ENCODE measurements at places on chromosomes 2 and 18.

- DNase-seq: no peak
These were observed 126.0 kb downstream of the OSBPL1A start for GRCh38 chr18:24271381-24272228.

- DNase-seq: no peak
These were observed 51.1 kb upstream of the ZNF236 start for GRCh38 chr18:76771192-76771799.

- DNase-seq: peak; percentile 93
These were observed 252.6 kb downstream of the RND3 start for GRCh38 chr2:150234787-150235446.

- no peak for DNase-seq
These were observed 231.7 kb downstream of the PARD3B start for GRCh38 chr2:204776781-204777559.

- no peak for DNase-seq
These were observed 88.3 kb upstream of the SNTG2 start for GRCh38 chr2:862355-862687.

DNA sequence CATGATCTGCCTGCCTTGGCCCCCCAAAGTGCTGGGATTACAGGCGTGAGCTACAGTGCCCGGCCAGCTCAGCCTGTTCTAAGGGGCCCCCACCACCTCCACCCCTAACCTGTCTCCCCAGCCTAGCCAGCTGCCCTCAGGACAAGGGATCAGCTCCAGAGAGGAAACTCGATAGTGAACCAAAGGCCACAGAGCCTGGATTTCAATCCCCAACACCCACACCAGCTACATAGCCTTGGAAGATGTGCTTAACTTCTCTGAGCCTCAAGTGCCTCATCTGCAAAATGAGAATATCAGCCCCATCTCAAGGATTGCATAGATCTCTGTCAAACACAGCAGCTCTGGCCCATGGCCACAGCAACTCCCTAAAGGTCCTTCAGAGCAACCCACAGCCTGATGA lies 32.0 kb downstream of the BIN1 start:
- DNase-seq: no peak

DNA sequence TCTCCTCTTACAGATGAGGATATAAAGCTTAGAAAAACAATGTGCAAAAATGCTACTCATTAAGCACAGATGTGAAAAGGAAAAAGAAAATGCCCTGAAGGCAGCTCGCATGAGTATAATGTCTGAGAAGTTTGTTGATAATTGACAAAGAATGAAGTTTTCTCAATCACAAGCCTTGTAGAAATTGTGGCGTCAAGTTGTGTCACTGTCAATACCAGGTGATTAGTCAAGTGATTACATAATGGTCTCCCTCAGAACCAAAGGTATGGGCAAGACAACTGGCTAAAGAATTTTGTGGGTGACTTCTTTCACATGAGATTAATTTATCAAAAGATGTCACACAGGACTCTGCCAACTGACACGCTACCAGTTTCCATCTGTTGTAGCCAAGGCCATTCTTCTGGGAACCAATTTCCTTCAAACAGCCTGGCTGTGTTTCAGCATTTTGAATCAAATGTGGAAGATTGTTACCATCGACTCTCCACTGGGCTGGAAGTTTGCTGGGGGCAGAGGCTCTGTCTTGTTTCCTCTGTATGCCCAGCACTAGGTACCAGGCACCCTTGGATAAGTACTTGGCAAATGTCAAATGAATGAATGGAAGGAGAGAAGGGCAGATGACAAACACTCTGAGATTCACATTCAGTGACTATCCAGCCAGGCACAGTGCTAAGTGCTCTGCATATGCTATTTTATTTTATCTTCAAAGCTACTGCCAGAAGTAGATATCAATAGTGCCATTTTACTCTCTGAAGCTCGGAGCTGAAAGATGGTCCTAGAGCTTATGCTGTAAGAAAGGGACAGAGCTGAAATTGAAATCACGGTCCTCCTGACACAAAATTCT lies 5.9 kb upstream of the FN1 start:
- DNase-seq: no peak

DNA sequence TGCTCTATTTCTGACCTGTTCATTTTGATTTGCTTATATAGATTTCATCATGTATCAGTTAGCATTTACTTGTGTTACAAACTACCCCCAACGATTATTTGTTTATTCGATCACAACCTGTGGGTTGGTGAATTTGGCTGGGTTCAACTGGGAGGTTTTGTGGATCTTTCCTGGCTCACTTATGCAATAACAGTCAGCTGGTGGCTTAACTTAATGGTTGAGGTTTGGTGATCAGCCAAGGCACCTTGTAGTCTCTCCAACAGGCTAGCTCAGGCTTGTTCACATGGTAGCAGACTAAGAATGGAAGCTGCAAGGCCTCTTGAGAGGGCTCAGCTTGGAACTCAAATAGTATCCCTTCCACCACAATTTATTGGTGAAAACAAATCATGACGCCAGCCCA lies 5.4 kb upstream of the PUM2 start:
- peak; percentile 97 for DNase-seq

DNA sequence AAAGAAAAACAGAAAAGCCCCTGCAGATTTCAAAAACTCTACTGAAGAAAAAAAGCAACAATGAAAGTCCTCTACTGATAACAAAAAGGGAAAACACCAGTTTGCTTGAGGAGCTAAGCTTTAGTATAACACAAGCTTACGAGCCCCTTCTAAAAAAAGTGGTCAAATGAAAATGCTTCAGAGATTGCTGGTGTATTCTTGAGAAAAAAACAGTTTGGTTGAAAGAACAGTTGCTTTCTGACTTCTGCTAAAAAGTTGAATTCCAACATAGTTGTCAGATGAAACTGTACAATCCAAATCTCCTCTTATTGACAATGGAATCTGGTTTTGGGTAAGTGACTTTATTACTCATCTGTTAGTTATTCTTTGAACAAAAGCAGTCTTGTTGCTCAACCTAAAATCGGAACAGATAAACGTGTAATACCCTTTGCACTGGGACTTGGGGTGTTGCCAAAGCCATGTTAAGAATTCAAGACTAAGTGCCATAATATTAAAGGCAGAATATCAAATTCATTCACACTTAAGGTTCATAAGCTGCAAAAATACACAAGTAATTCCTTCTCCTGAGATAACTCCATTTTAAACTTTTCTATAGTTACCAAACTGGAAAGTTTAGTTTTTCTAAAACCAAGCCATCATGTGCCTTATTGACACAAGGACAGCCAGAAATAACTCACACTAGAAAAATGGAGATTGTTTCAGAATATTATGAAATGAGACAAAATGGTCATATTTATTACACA lies 45.3 kb upstream of the SPAG16 start:
- DNase-seq: no peak

DNA sequence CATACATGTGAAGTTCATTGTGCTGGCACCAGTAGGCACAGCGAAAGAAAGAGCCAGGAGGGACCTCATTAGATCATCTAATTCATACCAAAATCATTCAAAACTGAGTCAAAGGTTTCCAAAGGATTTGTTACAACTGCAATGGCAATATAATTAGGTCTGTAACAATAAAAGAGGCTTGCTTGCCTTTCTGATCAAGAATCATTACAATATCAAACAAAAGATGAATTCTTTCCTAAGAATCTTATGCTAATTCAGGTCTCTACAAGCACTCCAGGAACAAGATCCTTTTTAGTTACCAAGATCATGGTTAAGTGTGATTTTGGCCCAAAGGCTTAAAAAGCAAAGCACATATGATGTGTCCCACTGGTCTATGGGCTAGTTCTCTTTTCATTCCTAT lies 41.9 kb upstream of the ITPRID2 start:
- no peak for DNase-seq

DNA sequence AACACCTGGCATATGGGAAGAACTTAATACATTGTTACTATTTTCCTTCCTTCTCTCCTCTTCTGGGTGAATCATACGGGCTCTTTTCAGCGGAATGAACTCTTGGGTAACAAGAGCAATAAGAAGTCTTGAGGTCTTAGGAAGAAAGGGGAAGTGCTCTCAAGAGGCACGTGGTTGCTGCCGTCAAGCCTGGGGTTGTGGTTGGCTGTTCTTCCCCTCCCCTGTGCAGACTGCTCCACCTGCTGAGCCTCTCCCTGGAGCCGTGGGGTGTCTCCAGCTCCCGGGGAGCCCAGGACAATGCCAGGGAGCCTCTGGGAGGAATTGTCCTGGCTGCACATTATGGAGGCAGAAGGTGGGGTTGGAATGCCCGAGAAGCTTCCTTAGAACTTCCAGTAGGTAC lies 19.4 kb downstream of the TOGARAM2 start:
- no peak for DNase-seq

- DNase-seq: no peak
These were observed 142.8 kb downstream of the TMEM17 start for GRCh38 chr2:62363166-62363565.

DNA sequence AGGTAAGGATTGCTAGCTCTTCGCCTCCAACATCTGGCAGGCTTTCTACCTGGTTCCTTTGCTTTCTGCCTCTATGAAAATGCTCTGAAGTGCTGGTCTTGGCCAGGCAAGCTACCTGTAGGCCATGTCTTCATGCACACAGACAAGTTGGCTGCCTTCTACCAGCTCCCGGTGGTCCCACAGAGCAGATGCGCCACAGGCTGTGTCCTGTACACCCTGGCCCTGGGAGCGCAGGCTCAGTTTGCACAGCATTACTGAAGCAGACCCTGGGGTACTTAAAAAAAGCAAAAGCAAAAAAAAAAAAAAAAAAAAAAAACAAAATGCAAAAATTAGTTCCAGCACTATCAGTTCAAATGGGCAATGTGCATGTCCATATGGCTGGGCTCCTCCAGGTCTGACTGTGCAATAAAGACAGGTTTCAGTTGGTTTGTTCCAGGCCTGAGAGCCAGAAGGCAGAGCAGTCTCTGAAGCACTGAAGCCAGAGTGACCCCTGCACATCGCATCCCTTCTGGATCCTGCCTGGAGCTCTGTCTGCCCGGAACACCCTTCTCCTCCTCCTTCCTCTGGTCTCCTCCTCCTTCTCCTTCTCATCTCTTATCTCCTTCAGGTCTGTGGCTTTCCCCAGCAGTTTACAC lies 288.0 kb upstream of the REV1 start:
- no peak for DNase-seq

- DNase-seq: no peak
These were observed 87.3 kb upstream of the SPHKAP start for GRCh38 chr2:228268756-228269155.

DNA sequence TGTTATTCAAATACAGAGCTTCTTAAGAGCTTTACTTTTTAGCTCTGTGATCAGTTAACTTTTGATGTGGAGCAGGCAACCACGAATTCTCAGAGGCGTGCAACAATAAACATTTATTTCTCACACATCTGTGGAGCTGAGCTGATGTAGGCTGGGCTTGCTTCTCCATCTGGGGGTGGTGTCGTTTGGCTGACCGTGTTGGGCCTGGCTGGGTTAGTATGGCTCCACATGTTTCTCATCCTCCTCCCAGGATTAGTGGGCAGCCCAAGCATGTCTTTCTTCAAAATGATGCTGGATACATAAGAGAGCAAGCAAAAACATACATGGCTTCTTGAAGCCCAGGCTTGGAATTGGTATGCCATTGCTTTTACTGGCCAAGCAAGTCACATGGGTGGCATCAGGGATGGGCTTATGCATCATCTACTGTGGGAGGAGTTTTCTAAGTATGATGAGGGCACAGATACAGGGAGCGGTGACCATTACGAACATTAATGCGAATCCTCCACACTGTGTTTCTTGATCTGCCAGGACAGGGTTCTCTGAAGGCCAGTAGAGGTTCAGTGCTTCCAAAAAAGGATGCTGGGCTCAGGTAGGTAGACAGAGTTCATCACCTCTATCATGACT lies 157.0 kb upstream of the TNP1 start:
- no peak for DNase-seq

DNA sequence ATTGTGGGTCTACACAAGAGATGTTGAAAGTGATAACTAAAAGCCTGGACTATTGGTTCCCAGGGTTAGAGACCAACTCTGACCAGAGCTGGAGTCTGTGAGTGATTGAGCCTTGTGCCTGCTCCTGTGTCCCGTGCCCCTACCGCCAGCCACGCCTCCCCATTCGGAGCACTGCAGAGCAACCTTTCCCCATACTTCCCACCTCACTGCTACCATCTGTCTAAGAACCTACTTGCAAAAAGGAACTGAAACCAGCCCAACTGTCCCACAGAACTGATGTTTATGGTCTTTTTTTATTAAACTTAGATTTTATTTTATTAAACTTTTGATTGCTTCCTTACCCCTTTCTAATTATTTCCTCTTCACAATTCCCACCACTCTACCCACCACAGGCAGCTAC lies 300.3 kb upstream of the MGAT5 start:
- no peak for DNase-seq

- peak; percentile 27 for DNase-seq
These were observed 441.8 kb downstream of the ZEB2 start for GRCh38 chr2:144078106-144078505.

GRCh38 chr2:217859926-217860325 lies 142.9 kb downstream of the TNS1 start:
- DNase-seq: no peak

- DNase-seq: no peak
These were observed 85.7 kb downstream of the SMC6 start for GRCh38 chr2:17667898-17668297.

DNA sequence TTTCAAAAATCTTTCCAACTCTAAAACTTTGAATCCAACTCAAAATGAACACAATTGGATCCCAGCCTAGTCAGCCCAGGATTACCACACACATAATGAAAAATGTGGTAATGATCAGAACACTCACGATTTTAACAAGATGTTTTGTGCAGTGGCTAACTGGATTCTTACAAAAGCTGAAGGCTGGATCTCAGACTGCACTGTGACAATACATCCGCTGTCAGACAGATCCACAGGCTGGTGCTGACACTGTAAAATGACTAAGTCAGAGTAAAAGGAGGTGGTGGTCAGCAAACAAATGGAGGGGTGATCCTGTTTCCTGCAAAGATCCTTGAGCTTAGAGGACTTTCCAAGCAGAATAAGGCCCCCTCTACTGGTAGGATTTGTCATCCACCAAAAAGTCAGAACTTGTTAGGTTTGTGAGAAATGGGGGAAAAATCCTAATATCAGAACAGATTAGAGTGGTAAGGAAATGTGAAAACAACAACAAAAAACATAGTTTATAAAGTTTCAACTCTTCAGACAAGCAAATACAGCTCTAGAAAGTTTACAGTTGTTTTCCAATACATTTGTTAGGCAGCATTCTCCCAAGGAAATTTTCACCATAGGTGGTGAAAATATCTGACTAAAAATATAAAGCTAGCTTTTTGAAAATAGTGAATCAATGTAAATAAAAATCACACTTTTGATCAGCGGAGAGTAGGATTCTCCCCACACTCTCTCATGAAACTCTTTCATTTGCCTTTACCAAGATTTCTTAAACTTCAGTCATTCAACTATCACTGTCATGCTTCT lies 211.9 kb downstream of the AGPS start:
- peak; percentile 76 for DNase-seq

GRCh38 chr18:10912790-10913545 lies 236.4 kb downstream of the PIEZO2 start:
- DNase-seq: no peak

DNA sequence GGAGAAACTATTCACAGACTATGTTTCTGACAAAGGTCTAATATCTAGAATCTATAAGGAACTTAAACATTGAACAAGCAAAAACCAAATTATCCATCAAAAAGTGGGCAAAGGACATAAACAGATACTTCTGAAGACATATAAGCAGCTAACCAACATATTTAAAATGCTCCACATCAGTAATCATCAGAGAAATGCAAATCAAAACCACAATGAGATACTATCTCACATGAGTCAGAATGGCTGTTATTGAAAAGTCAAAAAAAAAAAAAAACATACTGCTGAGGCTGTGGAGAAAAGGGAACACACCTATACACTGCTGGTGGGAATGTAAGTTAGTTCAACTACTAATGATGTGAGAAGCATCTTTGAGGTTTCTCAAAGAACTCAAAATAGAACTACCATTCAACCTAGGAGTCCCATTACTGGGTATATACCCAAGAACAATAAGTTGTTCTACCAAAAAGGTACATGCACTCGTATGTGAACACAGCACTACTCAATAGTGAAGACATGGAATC lies 220.4 kb upstream of the TFPI start:
- DNase-seq: no peak

All from NCI-H1694 (cell line).